Activated T-cell treated with anti-CD3 and anti-CD28 coated beads, Interleukin-2, amount 50 U/mL, for 4 hours (primary cell): ENCODE measurements at places on chromosomes 4 and X.

DNA sequence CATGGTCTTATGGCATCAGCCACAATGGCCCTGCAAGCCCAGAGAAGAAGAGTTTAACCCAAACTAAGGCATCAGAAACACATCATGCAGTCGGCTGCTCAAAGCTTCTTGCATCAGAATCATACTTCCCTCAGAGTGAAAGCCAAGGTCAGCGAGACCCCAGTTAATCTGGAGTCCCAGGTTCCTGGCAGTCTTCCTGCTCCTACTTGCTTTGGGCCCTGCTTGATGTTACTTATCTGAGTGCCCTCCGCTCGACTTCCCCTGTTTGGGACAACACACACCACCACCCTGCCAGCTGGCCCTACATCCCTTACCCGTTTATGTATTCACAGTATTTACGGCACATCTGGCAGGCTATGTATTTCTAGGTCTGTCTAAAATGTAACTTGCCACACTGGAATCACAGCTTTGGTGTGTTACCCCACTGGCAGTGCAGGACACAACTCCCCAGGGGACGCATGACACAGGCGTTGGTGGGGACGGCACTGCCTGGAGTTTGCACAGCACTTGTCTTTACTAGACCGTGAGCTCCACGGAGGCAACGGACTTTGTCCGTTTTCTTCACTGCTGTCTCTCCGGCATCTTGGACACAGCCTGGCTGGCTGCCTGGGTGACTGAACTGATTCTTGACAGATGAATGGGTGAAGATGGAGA lies 22.8 kb downstream of the CRMP1 start:
- DNase-seq: no peak

GRCh38 chr4:108322497-108322896 lies 153.8 kb upstream of the LEF1 start:
- no peak for DNase-seq

GRCh38 chr4:26217481-26217880 lies 103.3 kb upstream of the RBPJ start:
- DNase-seq: no peak

DNA sequence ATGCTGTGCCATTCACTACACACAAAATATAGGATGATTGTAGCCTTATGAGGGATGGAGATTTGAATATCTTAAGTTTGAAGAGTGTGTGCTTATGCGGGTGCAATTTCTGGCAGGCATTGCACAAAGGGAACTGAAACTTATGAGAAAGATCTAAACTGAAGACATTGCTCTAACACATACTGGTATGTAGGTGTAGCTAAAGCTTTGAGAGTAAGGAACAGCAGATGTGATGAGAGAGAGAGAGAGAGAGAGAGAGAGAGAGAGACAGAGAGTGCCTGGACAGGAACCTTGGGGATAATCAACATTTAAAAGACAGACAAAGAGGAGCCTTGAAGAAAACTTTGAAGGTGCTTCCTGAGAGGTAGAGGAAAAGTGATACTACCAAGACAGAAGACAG lies 379.7 kb downstream of the SPRY1 start:
- DNase-seq: no peak

DNA sequence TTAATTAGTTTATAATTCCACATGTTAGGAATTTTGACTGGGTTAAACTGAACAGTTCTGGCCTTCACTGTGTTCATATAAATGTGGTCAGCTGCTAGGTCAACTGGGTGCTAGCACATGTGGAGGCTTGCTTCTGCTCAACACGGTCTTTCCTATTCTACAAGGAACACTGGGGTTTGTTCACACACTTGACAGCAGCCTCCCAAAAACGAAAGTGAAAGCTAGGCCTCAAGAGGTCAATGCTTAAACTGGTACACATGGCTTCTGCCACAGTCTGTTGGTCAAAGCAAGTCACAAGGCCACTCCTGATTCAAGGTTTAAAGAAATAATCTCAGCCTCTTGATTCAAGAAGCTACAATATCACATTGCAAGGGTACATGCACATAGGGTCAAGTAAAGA lies 126.5 kb downstream of the QDPR start:
- no peak for DNase-seq

- no peak for DNase-seq
These were observed 185.1 kb downstream of the ARHGAP6 start for GRCh38 chrX:11480626-11481025.

DNA sequence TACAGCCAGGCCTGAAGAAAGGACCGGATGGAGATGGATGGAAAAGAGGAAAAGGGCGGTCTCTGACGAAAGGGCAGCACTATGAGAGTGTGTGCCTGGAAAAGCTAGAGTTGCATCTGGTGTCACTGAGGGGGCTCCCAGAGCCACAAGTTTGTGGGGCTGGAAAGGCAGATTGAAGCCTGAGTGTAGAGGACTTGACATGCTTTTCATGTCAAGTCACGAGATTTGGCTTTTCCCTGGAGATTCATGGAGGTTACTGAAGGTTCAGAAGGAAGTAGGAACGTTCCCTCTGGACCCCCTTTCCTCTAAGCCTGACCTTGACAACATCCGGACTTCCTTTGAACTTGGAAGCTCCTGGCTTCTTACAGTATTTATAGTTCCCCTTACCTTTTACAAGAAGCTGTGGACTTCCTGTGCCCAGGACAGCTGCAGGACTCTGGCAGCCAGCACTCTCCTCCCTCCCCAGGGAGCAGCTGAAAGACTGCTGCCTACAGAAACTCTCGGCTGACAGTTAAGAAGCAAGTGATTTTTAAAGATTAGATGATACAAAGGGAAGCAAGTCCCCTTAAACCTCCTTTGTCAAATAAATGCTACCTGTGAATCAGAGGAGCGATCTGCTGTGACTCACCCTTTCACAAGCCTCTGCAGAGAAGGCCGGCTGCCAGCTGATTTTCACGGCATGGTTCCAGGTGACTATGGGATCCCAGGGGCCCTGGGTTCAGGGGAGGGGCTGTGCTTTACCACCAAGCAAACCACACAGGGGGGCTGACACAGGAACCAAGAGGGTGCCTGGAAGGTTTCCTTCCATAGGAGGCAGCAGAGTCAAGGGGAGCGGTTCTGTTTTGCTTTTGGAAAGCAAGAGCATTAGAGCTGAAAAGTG lies 72.9 kb upstream of the STIM2 start:
- DNase-seq: peak; percentile 13

DNA sequence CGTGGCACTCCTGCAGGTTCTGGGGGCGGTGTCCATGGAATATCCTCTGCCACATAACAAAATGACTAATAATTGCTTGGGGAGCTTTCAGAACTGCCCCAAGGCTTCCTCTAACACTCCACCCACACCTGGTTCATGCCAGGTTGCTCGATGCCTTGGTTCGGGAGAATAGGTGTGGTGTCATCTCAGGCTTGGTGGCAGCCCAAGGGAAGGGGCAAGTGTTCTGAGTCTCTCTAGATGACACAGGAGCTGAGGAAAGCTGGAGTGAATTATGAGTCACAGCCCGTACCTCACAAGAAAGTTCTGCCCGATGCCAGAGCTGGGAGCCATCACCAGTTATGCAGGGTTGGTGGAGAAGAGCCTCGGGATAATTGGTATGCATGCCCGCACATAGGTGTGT lies 14.7 kb downstream of the FTSJ1 start:
- DNase-seq: no peak

- DNase-seq: no peak
These were observed at the start of gene CLCN4 for GRCh38 chrX:10156199-10157031. TSS of gene CLCN4 (plus strand) at chrX:10156975. CDS start at chrX:10185033, 28,058 bp downstream.

- DNase-seq: no peak
These were observed 202.9 kb downstream of the CHIC1 start for GRCh38 chrX:73765776-73766430.

DNA sequence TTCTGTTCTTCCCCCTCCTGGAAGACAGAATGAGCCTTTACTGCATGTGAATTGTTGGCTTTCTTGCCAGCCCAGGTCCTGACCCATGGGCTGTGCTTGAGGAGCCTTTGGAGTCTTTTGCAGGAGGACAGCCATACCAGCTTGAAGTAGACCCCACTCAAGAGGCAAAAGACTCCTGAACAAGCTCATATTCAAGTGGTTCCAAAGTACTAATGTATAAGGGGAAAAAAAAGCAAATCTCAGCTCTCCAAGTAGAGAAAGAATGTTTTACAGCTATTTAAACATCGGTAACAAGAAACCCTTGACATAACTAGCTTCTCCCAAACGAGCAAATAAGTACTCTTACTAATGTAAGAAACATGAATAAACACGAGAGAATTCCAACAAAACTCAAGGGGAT lies 174.9 kb upstream of the MXRA5 start:
- no peak for DNase-seq

GRCh38 chr4:188767496-188767895 lies 628.3 kb downstream of the TRIML1 start:
- DNase-seq: no peak
